ENCODE measurements at places on chromosomes 6 and 20.

DNA sequence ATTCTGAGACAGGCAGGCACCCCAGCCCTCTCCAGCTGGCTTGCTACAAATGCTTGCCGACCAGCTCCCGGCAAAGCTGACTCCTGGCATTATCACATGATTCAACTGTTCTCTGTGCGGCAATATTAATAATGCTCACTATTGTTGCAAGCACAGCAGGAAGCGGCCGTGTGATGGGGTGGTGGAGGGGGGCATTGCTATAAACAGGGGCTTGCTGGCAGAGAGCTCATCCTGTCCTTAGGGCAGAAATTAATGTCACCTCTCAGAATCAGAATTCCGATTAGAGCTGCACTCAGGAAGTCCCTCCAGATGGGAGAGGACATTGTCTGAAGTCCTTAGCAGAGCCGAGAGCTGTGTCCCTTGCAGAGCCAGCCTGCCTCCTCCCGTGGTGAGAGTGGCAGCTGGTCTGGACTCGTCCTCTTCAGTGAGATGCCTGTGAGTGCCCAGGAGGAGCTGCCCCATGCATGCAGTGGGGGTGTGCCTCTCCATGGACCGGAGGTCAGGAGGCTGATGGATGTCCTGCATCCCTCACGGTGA lies 162.5 kb downstream of the CDH4 start:
- no peak for DNase-seq

DNA sequence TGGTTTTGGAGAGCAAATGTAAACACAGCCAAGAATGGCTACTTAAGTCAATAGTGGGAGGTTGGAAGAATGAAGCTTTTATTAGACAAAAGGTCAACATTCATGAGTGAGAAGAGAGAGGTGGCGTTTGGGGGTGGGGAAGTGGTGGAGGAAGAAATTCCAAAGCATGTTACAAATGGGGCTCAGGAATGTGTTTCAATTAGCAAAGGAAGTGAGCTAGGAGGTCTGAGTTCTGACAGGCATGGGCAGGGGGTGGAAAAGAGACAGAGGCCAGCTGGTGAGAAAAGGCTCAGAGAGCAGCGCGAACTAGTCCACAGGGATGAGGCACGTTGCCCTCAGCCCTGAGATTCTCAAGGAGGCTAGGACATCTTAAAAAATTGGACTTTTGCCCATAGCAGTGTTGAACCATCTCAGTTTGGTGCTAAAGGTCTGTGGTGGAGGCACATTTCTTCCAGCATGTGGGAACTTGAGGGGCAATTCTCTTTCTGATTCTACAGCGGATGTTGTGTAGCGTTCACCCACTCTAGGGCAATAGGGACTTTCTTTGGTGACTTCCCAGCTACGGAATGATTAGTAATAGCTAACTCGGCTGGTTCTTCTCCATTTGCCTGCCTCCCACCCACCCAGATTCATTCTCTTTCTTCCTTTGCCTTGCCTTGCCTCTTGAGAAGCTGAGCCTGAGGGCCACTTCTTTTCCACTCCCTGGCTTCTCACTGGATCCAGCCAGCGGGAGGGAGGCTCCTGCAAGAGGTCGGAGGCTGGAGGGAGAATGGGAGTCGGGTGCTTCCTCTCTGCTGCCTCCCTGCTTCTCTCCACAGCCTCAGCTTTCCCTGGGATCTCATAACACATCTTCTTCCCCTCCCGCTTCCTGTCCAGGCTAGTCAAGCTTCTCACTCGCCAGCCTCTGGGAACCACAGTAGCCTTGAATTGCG lies 45.1 kb upstream of the NEDD9 start:
- DNase-seq: peak; percentile 73

- DNase-seq: no peak
Observed at GRCh38 chr6:155461556-155461955, 5.9 kb upstream of the NOX3 start.

GRCh38 chr6:63321821-63322220 lies 2.0 kb upstream of the LGSN start:
- DNase-seq: no peak

GRCh38 chr6:46412662-46413061 lies 78.6 kb downstream of the RCAN2 start:
- DNase-seq: no peak

DNA sequence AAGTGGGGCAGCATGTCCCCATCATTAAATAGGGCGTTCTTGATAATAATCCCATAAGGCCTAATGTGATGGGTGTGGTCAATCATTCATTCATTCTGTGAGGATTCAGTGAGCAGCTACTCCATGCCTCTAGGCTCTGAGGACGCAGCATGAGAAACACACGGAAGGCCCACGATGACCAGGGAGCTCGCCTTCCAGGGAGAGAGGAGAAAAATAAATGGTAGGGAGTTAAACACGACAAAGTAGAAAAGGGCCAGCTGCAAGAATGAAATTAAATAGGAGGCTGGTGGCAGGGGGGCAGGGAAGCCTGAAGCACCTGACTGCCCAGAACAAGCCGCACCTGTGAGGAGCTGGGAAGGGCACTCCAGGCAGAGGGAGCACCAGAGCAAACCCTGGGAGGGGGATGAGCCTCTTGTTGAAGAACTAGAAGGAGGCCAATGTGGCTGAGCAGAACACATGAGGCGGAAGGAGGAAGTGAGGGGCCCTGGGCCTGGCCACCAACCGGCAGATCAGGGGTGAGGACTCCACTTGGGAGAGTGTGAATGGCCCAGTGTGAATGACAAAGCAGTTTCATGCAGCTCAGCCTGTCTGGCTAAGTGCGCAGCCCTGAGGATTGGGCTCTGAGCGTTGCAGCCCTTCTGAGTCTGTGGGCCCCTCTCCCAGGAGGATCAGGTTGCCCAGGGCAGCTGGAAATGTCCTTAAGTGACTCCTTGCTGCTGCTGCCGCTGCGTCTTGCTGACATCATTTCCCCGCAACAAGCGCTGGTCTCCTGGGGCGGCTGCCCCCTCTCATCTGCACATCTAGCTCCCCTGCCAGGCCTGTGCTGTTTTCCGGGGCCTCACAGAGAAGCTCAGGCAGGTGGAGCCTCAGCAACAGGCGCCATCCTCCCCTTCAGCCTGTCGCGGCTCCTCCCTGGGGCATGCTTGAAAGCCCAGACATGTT lies 99.9 kb downstream of the CDH26 start:
- no peak for DNase-seq

DNA sequence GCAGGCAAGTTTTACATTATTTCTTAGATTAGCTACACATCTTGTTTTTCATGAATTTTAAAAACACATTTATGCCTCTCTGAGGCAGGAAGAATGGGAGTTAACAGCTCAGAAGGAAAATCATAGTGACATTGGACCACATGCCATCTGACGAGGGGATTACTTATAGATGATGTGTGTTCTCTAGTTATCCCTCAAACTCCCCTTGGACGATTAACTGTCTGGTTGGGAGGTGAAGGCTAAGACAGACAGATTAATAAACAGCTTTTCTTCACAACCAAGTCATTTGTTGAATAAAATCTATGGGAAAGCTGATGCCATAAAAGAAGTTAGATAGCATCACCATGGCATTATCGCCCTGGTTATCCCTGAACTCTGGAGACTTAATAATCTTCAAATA lies 80.0 kb upstream of the PREP start:
- no peak for DNase-seq

DNA sequence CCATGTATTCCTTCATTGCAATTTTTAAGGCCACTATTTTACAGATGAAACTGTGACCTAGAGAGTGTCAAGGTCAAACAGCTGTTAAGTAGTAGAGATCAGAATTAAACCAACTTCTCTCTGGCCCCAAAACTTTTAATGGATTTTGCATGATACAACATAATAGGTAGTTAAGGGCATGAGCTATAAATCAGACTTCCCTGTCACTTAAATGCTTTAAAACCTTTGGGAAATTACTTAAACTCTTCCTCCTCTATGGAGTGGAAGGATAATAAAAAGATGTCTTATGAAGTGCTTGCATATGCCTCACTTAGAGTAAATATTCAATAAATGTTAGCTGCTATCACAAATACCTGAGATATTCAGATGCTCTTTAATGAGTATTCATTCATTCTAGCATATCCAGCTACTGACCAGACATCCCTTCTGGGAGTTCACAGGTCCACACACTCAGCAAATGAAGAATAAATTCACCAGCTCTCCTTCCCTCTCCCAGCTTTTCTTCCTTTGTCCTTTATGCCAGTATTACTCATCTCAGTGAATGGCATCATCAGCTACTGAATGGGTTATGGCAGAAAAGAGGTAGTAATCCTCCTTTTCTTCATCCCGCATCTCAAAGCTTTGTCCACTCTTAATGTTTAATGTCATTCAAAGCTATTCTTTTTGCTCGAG lies 36.2 kb downstream of the EYA4 start:
- no peak for DNase-seq

DNA sequence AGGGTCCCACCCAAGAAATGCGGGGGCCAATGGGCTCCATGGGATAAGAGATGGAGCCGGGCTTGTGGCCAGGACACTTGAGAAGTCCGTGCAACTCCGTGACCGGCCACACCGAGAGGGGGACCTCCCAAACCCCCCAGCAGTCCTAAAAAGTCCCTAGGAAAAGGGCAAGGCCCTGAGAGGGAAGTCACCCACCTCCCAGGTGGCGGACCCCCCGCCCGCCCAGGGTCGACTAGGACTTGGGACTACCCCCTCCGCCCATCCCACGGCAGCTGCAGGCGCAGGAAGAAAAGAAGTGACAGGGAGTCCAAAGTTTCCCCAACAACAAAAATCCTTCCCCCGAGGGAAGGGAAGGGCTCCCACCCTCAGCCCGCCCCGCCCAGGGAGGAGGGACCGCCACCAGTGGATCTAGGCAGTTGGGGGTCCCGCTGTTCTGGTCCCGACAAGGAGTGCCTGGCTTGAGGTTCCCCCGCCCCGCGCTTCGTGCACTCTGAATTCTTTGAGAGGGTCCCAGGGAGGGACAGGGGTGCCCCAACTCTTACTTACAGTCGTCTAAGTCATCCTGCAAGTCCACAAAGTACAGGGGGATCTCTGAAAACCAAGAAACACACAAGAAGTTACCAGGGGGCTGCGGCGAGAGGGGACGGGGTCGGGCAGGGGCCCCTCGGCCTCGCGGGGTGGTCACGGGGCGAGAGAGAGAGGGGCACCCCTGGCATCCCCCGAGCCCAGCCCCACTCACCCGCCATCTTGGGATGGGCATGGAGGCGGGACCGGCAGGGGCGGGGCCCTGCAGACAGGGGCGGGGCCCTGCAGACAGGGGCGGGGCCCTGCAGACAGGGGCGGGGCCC lies 611 bp upstream of the RAB22A start:
- DNase-seq: peak; percentile 40

DNA sequence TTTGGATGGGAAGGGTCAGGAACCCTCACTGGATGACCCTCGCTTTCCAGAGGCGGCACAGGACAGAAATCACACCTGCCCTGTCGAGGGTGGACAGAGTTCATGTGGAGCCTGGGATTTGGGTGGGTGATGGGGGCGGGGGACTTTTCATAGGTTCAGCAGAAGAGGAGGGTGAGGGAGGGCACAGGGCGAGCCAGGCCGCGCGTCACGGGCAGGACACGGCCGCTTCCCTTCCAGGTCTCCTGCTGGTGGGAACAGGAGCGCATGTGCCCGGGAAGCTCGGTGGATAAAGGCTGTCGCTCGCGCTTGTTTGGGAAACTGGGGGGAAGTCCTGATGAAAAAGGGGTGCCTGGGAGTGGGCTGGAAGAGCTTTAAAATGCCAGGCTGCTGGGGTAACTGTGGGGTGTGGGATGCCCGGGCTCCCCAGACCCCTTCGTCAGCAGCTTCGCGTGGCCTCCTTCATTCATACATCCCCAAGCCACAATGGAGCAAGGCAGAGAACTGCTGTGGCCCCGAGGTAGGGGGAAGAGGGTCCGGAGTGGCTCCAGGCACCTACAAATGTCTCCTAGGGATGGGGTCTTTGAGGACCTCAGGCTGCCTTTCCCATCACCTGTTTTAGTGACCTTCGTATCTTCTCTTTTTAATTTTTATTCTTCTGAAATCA lies 102.2 kb downstream of the DACT2 start:
- no peak for DNase-seq

GRCh38 chr6:145643760-145644159 lies 91.6 kb downstream of the EPM2A start:
- DNase-seq: no peak

DNA sequence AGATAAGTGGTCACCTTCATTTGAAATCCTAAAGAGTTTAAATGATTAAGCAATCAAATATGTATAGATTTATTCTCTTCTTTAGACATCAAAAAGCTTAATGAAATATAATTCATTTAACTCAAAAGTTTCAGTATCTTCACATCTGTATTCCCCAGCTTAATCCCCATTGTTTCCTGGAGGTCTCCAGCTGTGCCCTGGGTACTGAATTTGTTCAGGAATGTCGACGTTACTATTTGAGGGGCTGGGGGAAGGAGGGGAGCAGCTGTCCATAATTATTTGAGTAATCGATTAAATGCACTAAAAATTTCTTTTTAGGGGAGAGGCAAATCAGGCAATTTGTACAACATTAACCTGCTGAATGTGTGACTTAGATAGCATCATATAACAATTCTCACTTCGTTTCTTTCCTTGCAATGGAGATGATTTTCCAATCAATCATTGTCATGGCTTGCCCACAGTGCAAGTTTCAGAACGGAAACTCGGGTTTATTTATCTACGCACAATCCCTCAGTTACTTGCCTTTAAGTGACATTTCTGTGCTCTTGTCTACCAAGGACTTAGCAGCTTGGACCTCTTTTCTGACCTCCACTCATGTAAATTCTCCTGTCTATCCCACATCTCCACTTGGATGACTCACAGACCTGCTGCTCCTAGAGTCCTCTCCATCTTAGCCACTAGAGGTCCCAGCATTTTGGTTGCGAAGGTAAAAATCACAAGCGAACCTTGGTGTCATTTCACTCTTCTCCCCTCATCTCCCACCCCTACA lies 3.9 kb downstream of the DOK5 start:
- no peak for DNase-seq
